IMR-90 (cell line): ENCODE measurements at places on chromosomes 16 and 17. TPM values are rescaled to one million over a fixed set of nuclear protein-coding genes. Genes with fewer than 3 reads are reported as not detected.

The CD2BP2 gene
- total RNA-seq = 29.6 and 34.4 TPM in 2 replicates

The SDR42E2 gene
- not detected in 2 replicates for total RNA-seq

GRCh38 chr17:82545071-82545462, 25.5 kb downstream of the FOXK2 start:
- no peak for DNase-seq
- H3K4me1 ChIP-seq = no peaks in the 10 kb centered on the region
- no peak overlapping the region for H3K27ac ChIP-seq
- no peak overlapping the region for H3K4me3 ChIP-seq
- no peaks in the 10 kb centered on the region for H3K27me3 ChIP-seq
- peaks cover 1% of the 10 kb centered on the region; the same call in 1 of the 2 replicates for H3K36me3 ChIP-seq

- H3K27ac ChIP-seq = no peak overlapping the region
- H3K4me3 ChIP-seq = no peak overlapping the region
- no peaks in the 10 kb centered on the region for H3K36me3 ChIP-seq
- H3K27me3 ChIP-seq = peaks cover 59% of the 10 kb centered on the region
Measured at GRCh38 chr16:88936008-88936555, 40.9 kb downstream of the CBFA2T3 start.

DNA sequence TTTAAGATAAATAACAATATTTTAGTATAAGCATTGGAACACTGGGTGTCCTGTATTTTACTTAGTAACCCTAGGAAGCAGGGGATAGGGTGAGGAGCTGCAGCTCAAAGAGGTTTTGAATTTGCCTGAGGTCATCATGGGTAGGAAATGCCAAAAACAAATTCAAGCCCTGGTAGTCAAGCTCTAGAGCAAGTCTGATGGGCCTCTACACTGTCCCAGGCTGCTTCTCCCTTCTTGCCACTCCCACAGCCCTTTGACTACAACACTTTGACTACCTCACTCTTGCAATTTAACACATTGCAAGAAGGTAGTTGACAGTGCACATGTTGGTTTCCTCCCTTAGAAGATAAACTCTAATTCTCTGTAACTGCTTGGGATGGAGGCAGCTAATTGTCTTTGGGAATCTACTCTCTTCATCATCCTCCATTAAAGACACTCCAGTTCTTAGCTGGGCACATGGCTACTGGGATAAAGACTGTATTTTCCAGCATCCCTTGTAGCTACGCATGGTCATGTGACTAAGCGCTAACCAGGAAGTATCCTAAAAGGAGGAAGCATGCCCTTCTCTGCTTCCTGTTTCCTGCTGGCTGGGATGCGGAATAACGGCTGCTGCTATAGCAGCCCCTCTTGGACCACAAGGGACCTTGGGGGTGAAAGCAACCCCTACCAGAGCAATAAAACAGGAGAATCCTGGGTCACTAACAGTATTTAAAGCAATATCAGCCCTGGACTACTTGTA, 30.7 kb upstream of the SSTR2 start:
- H3K4me3 ChIP-seq = no peak overlapping the region
- no peaks in the 10 kb centered on the region for H3K4me1 ChIP-seq
- H3K36me3 ChIP-seq = no peaks in the 10 kb centered on the region
- DNase-seq = no peak

GRCh38 chr16:4811773-4812172, 9.3 kb upstream of the ROGDI start:
- H3K4me3 ChIP-seq = no peak overlapping the region
- DNase-seq = no peak
- H3K27ac ChIP-seq = no peak overlapping the region
- H3K36me3 ChIP-seq = peaks cover 44% of the 10 kb centered on the region
